ENCODE measurements at places on chromosomes 3 and 15.
A peak's percentile ranks its signal among the peaks of the same experiment; 100 is the strongest.

GRCh38 chr3:46318207-46318927, 35.5 kb upstream of the CCR2 start:
- no peak for DNase-seq

DNA sequence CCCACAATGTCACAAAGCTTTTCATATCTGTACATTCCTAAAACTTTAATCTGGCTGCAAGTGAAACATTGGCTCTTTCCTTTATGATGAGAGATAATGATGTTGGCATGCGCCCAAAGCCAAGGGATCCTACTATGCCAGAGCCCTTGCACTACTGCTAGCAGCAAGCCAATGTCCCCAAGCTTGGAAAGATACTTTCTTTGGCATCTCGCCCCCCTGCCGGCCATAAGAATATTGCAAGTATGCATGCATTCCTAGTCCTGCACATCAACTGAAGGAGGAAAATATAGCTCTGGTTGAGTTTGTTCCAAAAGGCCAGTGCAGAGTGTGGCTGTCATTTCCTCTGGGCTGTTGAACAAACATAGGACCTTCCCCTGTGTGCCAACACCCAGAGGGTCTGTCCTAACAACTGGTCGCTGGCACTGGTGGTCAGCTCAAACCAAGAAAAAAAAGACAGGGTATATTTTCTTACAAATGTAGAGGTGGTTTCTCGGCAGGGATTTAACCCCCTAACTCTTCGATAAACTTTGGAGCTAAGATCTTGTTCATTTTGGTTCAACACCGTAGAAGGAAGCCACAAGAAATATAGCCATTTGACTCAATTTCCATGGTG, 120.9 kb upstream of the ZBED2 start:
- no peak for DNase-seq

DNA sequence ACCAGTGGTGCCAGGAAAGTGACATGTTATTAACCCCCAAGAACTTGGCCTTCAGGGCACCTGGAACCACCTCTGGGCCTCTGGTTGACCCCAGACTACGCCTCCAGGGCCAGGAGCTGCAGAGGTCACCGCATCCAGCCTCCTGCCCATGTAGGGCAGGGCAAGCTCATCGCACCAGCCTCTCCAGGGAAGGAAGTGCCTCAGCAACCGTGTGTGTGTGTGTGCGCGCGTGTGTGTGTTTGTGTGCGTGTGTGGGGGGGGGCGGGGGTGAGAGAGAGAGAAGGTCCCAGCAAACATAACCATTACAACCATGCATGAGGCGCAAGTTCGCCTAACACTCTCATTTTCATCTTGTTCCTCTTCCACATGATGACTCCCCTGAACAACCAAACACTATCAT, 31.8 kb downstream of the RAB6B start:
- no peak for DNase-seq

DNA sequence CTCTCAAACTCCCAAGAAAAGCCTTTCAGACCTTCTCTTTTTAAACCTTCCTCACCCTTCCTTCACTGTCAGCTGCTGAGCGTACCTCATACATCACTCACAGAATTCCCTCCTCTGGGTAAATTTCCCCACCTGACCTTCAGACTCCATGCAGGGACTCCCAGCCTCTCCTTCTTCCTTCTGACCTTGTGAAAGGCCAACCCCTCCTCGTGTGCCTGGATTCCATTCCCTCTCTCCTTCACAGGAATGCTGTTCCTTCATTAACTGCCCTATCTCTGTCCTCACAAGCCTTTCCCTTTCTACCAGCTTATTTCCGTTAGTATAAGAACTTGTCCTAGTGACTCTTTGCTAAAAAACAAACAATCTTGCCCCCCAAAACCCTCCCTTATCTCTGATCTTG, 69.7 kb upstream of the MME start:
- no peak for DNase-seq

GRCh38 chr3:124633524-124633923, 96.7 kb upstream of the UMPS start:
- DNase-seq, result no peak

DNA sequence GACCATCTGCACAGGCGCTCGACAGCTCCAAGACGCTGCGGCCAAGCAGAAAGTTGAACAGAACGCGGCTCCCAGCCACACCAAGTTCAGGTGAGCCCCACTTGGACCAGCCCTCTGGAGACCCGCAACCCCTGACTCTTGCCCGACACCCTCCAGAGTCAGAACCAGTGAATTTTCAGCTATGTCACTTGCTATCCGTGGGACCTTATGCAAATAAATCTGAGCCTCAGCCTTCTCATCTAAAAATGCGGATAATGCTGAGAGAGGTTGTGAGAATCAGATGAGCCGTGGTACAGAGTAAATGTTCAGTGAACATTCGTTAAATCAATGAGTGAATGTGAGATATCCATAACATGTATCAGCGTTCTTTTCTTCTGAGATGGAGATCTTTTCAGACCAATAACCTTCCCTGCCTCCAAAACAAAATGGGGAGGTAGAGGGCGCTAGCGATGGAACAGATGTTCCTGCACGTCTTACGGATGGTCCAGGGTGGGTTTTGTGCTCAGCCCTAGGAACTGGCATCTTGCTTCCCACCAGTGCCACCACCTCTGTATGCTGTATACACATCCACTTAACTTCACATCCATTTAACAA, 524 bp downstream of the MRPS11 start:
- no peak for DNase-seq

DNA sequence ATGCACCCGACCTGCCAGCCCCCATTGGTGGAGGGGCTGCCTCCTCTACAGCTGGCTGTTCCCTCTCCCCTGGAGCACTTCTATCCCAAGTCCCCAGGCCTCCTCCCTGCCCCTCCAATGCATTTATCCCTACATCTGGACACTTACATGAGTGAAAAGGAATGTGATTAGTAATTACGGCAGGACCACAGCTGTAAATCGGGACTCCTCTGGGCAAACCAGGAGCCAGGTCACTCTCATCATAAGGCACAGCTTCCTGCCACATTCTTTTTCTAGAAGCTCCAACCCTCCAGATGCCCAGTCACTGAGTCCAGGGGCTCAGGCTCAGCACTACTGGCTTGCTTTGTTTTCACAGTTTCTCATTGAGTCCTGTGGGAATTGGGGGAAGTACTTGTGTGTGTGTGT, 54.3 kb downstream of the IL20RB start:
- peak; percentile 46 for DNase-seq

DNA sequence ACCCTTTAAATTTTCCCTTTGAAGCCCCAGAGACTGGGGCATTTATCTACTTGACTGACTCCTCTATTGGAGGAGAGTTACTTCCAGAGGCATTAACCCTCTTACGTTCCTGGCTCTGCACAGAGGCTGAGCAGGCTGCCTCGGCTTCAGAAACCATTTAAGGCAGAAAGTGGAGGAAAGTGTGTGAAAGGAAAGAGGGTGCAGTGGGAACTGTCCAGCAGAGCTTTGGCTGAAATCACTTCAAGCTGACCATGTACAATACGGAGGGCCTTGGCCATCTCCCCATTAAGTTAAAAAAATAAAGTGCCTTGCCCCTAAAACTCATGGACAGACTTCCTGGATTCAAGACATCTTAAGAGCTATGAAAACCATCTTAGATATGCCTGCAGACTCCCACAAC, 238.7 kb downstream of the SV2B start:
- peak; percentile 20 for DNase-seq

DNA sequence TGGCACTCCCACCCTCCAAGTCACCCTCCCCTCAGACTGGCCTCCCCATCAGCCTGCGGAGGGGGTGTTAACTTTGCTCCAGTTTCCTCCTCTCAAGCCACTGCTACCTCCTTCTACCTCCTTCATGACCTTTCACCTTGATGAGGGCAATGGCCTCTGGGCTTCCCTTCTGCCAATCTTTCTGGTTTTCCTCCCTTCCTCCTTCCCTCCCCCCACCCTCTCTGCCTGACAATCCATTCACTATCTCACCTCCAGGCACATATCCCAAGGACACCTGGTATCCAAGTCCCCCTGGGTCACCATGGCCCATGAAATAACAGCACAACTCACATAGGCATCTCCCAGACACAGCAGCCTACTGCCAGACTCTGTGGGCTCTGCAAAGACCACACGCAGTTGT, 80.0 kb downstream of the WWTR1 start:
- DNase-seq, result no peak
